Stimulated activated CD4-positive, alpha-beta T cell treated with anti-CD3 and anti-CD28 coated beads, Interleukin-12 subunit alpha, Interleukin-12 subunit beta, amount 100 ng/mL, for 24 hours (primary cell): ENCODE measurements at places on chromosomes 5 and 9.

DNA sequence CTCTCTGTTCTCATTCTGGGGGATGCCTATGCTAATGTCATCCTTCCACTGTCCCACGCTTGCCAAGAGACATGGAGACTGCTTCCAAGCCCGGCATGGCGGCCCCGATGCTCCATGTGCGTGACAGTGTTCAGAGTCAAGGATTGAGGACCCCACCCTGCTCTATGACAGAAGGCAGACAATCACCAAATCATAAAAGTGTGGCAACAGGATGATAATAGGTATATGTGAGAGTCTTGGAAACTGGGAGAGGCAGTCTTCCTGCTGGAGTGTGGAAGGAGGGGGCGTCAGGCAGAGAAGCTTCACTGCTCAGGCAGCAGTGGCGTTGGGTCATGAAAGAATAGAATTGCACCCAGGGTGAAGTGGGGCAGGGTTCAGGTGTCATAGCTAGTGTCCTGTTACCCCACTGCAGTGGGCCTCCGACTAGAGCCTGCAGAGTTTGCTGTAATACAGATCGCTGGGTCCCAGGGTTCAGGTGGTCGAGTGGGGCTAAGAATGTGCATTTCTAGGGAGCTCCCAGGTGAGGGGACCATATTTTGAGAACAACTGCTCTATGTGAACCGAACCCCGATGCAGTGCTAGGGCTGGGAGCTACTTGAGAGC is 12.5 kb upstream of the GADD45G start:
- no peak for DNase-seq

DNA sequence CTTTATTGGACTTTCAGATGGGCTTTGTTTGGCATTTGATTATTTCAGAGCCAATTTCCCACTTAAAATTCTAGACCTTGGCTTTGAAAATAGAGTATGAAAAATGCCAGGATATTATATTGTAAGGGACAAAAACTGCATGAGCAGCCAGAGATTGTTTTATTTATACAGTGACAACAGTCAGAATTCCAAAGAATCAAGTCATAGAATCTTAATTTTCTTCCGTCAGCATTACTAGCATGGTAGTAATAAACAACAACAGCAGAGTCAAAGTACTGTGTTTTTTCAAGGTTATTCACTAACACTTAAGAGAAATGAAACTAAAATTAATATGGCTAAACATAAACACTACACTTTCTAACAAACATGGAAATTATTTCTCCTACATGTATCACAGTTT is 52.2 kb downstream of the MLLT3 start:
- no peak for DNase-seq

- no peak for DNase-seq
Observed at GRCh38 chr5:173163219-173163618, 18.9 kb downstream of the BNIP1 start.

DNA sequence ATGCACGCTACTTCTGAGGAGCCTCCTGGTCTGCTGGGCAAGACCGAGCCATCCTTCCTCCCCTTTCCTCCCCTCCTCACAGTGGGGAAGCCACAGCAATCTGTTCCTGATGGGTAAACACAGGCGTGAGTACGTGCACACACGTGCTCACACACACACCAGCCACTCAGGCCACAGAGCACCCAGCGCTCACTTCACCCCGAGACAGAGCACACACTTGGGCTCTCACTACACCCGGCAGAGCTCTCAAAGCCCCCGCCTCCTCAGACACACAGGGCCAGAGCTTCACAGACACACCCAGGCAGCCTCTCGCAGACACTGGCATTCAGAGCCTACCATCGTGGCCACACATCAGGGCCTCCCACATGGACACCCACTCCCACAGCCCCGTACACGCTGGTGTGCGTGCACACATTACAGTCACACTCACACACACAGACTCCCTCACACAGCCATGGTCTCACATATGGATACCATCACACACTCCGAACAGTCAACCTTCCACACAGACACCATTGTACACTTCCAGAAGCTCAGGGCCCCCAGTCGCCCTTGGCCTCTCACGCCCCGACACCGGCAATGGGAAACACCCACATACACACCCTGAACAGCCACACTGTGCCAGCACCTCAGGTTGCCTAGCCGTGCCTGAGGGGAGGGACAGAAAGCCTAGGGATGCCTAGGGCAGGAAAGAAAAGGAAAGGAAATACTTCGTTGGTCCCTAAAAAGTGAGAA is 13.5 kb downstream of the CNTFR start:
- DNase-seq = no peak

DNA sequence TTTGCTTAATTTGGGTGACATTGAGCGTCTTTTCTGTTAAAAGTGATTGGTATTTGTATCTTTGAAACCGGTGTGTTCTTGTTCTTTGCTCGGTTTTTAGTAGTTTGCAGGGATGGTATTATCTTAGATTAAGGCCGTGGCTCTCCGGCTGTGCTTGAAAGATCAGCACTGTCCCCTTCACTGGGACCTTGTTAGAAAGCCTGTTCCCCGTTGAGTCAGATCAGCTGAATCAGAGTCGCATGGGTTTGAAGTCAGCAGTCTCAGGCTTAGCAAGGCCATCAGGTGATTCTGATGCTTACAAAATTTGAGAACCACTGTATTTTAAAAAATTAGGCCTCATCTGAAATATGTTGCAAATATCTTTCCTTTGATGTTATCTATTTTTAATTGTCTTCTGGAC is 5.0 kb downstream of the DIRAS2 start:
- DNase-seq = no peak
